ENCODE measurements at places on chromosomes 1 and 21.

GRCh38 chr1:169193191-169193850, 86.8 kb downstream of the ATP1B1 start:
- no peak for DNase-seq

- DNase-seq = no peak
Observed at GRCh38 chr1:222557148-222557547, 9.2 kb upstream of the HHIPL2 start.

DNA sequence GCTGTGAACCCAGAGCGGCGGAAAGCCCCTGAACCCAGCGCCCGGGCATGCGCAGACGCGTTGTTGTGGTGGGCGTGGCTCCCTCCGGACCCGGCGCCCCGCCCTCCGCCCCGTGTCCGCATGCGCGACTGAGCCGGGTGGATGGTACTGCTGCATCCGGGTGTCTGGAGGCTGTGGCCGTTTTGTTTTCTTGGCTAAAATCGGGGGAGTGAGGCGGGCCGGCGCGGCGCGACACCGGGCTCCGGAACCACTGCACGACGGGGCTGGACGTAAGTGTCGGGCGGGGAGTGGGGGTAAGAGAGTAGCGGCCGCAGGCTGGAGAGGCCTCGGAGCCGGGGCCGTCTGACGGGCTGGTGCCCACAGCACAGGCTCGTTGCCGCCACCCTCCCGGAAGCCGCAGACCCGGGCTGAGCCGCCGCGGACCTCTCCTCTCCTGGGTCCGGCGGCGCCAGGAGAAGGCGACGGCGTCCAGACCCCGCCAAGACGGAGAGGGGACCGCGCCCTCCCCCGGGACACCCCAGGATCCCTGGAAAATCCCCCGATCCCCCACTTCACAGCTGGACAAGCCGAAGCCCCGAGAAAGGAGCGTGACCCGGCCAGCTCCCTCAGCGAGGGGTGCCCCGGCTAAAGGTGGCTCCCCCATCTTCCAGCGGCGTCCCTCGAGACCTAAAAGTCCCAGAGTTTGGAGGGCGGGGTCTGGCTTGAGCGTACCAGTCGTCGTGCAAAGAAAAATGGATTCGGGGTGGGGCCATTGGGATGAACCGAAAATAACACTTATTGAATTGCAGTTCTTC, at the start of gene TMEM50A:
TMEM50A (plus strand) TSS at position 147 of the 794 bp plus-strand sequence. CDS start 2,153 bp downstream, outside the sequence.
- DNase-seq = no peak

- DNase-seq = no peak
Observed at GRCh38 chr1:56139836-56140235, 439.5 kb downstream of the PLPP3 start.

GRCh38 chr1:64553285-64553684, 83.4 kb downstream of the CACHD1 start:
- no peak for DNase-seq

GRCh38 chr1:22872981-22873664, 99.5 kb downstream of the LACTBL1 start:
- DNase-seq = no peak

GRCh38 chr1:88357729-88358128, 326.3 kb upstream of the PKN2 start:
- DNase-seq = no peak

DNA sequence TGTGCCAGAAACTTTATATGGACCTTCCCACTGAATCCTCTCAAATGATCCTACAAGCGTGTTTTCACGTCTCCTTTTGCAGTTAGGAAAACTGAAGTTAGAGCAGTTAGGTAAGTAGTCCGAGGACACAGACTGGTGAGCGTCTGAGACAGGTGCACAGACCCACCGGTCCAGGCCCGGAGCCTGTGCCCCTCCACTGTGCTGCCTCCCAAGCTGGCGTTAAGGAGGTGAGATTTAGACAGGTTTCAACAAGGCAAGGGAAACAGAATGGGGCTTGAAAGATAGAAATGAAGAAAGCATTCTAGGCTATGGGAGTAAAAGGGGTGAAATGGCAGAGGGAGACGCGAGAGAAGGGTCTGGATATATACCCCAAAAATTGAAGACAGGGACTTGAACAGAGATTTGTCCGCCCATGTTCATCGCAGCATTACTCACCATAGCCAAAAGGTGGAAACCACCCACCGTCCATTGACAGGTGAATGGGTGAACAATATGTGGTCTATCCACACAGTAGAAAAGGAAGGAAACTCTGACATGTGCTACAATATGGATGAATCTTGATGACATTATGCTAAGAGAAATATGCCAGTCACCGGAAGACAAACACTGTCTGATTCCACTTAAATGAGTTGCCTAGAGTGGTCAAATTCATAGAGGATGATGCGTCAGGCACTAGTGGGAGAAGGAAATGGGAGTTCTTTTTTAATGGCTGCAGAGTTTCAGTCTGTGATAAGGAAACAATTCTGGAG, 15.7 kb upstream of the PKP1 start:
- peak; percentile 34 for DNase-seq

GRCh38 chr1:223010582-223011504, 132.2 kb downstream of the TLR5 start:
- peak; percentile 14 for DNase-seq

GRCh38 chr1:88892357-88892877, 1.1 kb upstream of the GTF2B start:
- DNase-seq = no peak

DNA sequence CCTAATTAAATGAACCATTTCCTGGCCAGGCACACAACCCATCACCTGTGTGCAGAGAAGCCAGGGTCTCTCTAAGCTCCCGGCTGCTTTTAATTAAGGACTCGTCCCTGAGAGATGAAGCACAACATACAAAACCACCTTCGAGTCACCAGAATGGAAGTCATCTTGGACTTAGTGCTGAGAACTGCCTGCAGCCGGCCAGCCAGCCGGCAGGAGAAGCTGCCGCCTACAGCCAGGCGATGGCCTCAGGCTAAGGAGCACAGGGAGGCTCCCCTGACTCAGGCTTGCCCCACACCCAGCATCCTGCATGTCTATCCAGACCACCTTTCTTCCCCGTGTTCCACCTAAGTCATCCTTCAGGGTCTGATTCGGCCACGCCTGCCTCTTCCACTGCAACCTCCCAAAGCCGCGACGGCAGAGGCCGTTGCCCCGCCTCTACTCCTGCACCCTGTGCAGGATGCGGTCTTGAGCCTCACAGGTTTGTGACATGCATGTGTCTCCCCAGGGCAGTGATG, 83.6 kb downstream of the SLC66A1 start:
- peak; percentile 52 for DNase-seq

DNA sequence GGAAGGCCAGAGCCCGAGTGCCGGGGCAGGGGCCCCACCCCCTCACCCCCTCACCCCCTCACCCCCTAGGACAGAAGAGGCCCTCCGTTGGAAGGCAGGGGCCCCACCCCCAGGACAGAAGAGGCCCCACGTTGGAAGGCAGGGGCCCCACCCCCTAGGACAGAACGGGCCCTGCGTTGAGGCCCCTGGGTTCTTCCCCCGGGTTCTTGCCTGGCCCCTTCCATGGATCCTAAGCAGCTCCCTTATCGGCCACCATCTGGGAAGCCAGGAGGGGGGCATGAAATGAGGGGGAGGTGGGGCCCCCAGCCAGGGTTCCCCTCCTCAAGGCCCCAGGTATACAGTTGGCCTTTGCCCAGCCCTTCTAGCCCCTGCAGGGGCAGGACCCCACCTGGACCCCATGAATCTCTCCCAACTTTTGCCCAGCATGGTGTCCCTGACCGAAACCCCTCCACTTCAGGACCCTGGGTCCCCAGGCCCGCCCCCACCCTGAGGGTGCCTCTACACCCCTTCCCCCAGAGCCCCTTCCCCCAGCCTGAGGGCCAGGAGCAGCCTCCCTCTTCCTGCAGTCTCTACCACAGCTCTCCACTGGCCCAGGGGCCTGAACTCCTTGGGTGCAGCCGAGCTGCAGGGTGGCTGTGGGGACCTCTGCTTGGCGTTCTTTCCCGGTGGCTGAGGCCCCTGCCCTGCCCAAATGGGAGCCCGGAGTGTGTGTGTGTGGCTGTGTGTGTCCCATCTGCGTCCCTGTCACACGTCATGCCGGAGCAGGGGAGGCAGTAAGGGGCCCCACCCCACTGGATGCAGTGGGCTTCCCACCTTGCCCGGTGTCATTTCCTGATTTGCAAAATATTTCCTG, 4.3 kb upstream of the VWA1 start:
- DNase-seq = no peak

GRCh38 chr1:223827193-223827663, 18.5 kb downstream of the TP53BP2 start:
- no peak for DNase-seq

Measured in AG09309 (cell line).